NCI-H1436 treated with DMSO at 0.1 percent for 48 hours (cell line): ENCODE measurements at places on chromosomes 11 and 22.

DNA sequence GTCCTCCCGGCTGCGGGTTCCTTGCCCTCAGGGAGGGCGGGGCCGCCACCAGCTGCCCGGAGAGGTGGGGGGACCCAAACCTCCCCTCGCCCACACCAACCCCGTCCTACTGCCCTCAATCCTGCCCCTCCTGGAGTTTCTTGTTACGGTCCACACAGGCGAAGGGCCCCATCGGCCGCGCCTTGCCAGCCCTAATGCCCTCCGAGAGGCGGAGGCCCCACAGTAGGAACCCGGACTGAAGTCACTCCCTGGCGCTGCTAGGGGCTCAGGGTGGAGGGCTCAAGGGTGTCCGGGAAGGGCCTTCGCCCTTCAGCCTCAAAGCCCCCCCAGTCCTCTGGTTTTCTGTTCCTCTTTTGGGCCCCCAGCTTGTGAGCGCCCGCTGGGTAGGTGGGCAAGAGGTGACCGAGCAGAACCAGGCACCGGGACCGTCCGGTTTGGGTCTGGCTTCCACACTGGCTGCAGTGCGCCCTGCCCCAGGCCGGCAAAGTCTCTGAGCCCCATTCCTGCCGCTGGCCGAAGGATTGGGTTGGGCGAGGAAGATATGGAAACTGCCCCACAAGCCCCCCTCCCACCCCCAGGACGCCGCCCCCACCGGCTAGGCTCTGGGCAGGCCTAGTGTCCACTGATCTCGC, 24.5 kb downstream of the DUSP8 start:
- no peak for DNase-seq

GRCh38 chr11:17653611-17654010, 65.8 kb upstream of the MYOD1 start:
- no peak for DNase-seq

- no peak for DNase-seq
Observed at GRCh38 chr22:26671317-26672059, 14.1 kb downstream of the MIAT start.

DNA sequence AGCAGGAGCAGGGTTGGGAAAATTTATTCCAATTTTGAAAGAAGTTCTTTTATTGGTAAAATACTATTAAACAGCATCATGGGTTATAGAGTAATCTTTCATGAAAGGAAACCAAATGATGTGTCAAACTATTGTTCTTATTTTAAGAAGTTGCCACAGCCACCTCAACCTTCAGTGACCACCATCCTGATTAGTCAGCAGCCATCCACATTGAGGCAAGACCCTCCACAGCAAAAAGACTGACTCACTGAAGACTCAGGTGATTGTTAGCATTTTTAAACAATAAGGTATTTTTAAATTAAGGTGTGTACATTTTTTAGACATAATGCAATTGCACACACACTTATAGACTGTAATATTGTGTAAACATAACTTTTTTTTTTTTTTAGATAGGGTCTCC, 3.7 kb upstream of the HEPHL1 start:
- no peak for DNase-seq

GRCh38 chr11:77449060-77449521, 24.8 kb downstream of the PAK1 start:
- no peak for DNase-seq
